ENCODE measurements at places on chromosomes 3 and 15.
A peak's percentile ranks its signal among the peaks of the same experiment; 100 is the strongest.

DNA sequence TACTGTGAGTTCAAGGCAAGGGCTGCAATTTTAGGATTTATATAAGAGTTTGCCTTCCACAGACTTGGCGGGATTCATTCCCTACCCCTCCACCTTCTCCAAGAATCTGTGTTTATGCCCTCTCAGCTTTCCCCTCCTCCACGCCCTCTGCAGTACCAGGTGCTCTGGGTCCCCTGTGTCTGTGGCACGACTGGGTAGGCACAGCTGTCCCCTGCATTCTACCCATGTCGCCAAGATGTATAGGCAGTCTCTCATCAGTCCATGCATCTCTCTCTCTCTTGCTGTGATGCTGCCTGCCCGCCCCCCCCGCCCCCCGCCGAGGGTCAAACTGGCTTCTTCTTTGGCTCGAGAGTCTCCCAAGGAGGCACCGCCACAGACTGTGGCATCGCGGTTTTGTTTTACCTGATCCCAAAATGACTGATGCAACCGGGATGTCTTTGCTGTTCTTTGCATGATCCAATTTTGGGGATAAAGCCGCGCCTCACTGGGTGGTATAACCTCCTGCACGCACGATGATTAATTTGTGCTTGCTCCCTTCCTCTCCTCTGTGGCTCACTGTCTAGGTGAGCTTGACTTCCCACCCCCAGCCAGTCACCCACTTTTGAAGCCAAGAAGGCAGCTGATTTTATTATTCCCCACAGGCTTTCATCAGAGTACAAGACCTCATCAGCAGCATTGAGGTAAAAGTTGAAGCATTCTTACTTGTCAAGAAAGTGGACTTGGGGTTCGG, 43.7 kb downstream of the EFCAB12 start:
- no peak for DNase-seq

DNA sequence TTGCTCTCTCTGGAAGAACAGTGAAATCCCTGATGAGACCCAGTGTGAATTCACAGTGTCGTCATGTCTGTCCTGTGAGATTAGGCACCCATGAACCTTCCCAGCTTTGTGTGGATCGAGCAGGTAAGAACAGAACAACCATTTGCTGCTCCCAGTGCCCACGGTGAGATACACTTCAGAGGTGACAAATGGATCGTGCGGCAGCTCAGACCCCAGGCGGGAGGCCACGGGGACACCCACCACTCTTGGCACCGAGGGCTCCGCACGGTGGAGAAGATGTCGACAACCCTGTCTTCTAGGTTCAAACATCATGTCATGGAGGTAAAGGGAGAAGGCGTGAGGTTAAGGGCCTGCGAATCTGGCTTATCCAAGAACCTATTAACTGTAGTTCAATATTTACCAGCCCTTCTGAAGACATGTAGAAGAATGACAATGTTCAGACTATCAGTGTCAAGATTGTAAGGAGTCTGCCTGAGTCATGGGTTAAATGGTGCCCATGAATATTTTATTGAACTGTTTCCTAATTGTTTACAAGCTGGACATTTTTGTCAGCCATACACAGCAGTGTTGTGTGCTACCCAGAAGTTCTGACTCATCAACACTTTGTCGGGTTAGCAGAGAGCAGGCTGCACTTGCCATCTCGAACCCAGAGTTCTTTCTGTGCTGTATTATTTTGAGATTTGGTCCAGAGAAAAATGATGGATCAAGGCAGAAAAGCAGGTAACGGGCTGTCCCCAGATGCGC, 15.5 kb upstream of the PCSK6 start:
- no peak for DNase-seq

- DNase-seq, result no peak
Observed at GRCh38 chr3:23869977-23870662, 46.7 kb downstream of the NKIRAS1 start.

DNA sequence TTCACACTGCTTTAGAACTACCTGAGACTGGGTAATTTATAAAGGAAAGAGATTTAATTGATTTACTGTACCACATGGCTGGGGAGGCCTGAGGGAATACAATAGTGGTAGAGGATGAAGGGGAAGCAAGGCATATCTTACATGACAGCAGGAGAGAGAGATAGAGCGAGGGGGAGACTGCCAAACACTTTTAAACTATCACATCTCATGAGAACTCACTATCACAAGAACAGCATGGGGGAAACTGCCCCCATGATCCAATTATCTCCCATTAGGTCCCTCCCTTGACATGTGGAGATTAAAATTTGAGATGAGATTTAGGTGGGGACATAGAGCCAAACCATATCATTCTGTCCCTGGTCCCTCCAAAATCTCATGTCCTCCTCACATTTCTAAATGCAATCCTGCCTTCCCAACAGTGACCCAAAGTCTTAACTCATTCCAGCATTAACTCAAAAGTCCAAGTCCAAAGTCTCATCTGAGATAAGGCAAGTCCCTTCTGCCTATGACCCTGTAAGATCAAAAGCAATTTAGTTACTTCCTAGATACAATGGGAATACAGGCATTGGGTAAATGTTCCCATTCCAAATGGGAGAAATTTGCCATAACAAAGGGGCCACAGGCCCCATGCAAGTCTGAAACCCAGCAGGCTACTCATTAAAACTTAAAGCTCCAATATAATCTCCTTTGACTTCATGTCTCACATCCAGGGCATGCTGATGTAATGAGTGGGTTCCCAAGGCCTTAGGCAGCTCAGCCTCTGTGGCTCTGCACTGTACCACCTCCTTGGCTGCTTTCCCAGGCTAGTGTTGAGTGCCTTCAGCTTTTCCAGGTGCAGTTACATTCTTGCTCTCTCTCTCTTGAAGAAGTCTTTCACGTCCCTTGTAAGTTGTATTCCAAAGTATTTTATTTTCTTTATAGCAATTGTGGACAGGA, 481.7 kb upstream of the TGFBR2 start:
- peak; percentile 40 for DNase-seq

DNA sequence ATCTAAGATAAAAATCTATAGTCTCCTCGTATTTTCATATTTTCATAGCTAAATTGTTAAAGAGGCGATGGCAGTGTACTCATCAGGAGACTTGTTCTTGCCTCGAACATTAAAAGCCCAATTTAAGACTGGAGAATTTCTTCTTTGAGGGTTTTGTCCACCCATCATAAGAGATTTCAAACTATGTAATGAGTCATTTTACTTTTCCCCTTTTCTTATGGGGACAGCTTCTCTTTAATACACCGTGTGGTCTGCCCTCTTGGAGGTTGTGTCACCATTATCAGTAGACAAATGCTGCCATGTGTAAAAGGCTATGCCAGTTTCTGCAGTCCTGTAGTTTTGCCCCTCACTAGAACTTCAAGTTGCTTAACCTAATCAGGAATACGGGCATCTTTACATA, 16.9 kb downstream of the TGFBR2 start:
- no peak for DNase-seq

- no peak for DNase-seq
Observed at GRCh38 chr3:14206548-14207177, 28.0 kb downstream of the LSM3 start.

DNA sequence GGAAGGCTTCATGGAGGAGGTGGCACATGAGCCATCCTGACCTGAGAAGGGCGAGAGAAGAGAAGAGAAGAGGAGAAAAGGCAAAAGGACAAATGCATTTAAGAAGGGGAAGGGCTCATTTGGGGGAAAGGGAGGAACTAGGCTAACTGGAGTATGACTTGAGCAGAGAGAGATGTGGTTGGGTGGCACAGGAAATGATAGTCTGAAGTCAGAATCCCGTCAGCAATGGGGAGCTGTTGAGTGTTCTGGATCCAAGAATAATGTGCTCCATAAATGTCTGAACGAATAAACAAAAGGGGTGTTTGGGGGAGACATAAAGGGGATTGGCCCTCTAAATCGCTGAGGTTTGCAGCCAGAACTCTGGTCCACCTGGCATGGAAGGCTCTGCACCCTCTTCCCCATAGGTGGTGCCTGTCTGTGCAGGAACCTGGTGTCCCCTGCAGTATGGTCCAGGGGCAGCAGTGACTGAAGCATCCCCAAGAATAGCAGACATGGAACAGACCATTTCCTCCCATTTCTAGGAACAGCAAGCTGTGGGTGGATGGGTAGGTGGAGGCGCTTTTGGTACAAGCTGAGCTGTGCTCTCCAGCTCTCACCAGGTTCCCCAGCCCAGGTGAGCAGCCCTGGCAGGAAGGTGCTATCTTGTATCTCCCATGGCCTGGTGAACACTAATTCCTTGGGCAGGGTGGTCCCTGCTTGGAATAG, 15.2 kb downstream of the CORO2B start:
- no peak for DNase-seq

GRCh38 chr3:94285872-94286271, 223.0 kb downstream of the NSUN3 start:
- no peak for DNase-seq
